ENCODE measurements at places on chromosomes 11 and 22.

- no peak for DNase-seq
These were observed 168.7 kb upstream of the NTM start for GRCh38 chr11:131201674-131202073.

GRCh38 chr11:102630598-102631448, 5.7 kb upstream of the MMP20 start:
- DNase-seq, result no peak

GRCh38 chr22:25690798-25691197, 51.2 kb upstream of the MYO18B start:
- no peak for DNase-seq

GRCh38 chr11:129298988-129299387, 76.7 kb upstream of the BARX2 start:
- DNase-seq, result peak; percentile 16

DNA sequence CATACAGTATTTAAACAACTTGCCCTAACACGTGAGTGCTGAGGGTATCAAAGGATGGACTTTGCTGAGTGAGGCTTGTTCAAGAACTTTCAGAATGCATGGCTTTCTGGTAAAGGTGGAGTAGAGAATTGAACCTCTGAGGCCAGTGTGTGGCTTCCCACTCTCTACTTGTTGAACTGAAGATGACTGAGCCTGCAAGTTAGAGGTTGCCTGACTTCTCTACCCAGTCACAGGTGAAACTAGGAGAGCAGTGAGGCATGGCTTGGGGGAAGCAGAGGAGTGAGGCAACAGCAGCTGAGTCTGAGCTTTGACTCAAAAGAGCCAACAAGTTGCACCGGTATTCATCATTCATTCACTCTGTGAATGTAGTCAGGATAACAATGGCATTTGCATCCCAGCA, 256.4 kb upstream of the SESN3 start:
- DNase-seq, result no peak

DNA sequence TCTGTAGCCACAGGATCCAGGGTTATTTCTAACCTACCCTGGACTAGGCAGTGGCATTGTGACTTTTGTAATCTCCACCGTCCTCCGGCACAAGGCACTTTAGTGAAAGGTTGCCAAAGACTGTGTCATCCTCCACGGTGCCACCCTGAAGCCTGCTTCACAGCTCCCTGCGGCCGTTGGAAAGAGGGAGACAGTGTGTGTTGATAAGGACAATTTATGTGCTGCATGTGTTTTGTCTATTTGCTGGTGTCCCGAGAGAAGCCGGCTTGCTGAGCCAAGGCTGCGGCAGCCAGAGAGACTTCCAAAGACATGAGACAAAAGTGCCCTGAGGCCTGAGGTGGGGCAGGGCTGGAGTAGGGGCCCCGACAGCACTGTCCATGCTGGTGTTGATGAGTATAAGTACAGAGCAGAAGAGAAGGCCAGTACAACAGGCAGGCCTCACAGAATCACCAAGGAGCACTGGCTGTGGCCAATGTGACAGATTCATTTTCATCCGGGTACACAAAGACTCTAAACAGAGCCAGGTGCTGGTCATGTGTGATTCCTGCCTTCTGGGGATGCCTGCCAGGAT, 40.9 kb downstream of the GALNT18 start:
- DNase-seq, result no peak

DNA sequence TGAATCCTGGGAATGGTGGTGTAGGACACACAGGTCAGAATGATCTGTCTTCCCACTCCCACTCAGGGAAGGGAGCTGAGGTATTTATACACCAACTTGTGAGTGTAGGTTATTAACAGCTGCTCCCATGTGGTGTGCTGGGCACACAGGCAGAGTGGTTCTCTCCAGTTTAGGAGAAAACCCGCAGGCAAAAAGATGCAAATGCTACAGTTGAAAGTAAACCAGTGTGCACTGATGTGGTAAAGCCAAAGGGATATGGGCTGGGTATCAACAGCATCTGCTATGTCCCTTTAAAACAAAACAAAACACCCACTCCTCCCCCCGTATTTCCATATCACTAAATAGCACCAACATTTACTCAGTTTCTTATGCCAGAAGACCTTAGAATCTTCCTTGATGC, 75.4 kb upstream of the SYT13 start:
- no peak for DNase-seq

GRCh38 chr11:59669611-59670009, 773 bp upstream of the PATL1 start:
- peak; percentile 59 for DNase-seq

GRCh38 chr11:4454021-4454420, 4.9 kb downstream of the OR52K2 start:
- DNase-seq, result no peak

- no peak for DNase-seq
These were observed 19.8 kb downstream of the FAM118A start for GRCh38 chr22:45329530-45329936.

DNA sequence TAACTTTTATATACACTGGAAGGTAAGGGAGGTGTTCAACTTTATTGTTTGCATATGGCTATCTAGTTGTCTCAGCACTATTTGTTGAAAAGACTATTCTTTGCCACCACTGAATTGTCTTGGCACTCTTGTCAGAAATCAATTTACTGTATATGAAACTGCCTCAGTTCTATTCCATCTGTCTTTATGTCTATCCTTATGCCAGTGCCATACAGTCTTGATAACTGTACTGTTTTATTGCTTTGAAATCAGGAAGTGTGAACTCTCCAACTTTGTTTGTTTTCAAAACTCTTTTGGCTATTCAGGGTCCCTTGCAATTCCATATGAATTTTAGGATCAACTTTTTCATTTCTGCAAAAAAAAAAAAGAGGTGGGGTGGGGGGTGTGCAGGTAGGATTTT, 77.2 kb downstream of the PRSS23 start:
- no peak for DNase-seq

DNA sequence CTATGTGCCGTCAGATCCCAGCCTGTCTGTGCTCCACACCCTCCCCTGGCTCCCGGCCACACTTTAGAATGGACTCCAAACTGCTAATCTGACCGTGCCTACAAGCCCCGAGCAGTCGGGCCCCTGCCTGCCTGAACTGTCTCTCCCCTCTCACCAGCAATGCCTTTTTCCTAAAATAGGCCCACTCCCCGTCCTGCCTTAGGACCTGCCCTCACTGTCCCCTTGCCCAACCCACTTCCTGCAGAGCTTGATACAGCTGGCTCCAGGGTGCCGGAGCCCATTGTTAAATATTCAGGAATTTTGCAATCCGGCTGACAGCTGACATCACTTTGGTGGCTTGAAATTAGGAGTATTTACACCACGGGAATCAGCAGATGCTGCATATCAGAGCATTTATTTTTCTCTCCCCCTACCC, 21.4 kb downstream of the MN1 start:
- DNase-seq, result no peak

DNA sequence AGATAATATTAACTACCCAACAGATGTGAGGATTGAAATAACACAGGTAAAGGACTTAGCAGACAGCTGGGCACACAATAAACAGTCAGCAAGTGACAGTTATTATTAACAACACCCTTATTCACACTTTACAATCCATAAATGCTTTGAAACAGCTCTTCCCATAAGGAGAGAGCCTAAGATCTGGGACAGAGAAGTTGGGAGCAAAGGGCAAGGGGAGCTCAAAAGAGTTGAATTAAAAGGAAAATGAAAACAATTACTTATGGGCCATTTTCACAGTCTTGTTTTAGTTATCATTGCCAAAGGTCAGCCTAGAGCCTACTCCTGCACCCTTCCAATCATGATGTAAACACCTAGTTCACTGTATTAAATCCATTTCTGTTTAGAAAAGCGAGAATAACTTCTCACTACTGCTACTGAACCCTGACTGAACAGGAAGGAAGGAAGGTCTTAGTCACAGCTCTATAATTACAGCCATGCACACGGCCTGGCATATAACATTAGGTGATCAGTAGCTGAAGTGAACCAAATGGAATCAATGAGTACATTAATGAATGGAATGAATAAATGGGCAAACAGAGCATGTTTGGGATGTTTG, 111.3 kb downstream of the PLEKHA7 start:
- no peak for DNase-seq

DNA sequence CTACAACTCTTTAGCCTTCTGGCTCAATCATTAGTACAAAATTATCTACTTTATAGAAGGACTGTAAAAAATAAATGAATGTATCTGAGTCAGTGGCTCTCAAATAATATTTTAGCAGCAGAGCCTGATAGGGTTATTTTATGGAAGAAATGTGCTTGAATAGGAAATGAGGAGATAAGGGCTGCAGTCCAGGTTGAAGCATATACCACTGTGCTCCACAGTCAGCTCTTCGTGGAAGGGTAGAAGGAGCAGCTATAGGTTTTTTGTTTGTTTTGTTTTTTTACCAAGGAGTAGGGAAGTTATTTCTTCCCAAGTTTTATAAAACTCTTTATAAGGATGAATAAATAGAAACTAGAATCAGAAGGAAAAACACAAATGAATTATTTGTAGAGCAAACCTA, 242.0 kb downstream of the DLG2 start:
- no peak for DNase-seq

DNA sequence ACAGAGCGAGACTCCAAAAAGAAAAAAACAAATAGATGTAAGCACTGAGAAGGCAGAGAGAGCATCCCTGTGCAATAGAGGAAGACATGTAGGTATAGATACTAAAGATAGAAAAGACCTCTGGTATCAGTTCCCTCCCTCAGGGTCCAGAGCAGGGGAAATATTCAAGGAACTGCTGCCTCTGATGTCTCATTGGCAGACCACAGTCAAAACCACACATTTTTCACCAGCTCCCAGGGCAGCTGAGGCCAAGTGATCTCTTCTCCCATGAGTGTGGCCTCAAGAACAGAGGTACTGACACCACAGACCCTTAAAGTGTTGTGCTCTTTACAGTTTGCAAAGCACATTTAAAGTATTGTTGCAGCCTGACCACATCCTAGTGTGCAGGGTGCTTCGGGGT, 288.5 kb downstream of the NTM start:
- no peak for DNase-seq

GRCh38 chr22:49533886-49534285, 293.8 kb downstream of the BRD1 start:
- DNase-seq, result no peak
